H4 (cell line): ENCODE measurements at places on chromosomes 12 and 14.

DNA sequence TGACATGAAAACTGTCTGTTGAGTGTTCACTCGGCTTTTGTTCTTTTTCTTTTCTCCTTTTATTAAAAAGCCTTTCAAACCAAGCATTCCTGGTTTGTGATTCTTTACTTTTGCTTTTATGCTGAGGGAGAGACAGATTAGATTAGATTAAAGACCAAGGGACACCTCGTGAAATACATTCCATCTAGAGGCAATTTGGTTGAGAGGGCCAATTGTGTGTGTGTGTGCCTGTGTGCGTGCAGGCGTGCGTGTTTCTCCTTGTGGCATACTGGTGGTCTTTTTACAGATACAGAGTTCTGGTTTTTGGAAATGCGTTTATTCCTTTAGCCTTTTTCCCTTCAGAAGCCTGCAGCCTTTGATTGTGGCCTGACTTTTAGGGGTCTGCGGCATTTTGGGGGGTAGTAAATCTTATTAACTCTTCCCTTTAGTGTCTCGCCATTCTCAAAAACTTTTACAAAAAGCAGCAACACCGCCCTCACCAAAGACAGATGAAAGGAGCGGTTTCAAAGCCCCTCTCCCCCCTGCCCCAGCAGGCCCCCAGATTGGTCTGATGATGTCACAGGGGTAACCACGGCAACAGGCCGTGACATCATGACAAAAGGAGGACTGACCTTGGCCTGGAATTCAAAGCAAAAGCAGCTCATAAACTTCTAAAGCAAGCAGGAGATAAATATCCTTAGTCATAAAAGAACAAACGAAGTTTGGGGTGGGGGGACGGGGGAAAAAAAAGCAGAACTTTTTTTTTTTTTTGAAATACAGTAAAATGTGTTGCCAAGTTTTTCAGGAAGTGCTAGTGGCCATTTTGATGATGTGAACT lies 84.1 kb upstream of the TBX3 start:
- DNase-seq: peak; percentile 36

DNA sequence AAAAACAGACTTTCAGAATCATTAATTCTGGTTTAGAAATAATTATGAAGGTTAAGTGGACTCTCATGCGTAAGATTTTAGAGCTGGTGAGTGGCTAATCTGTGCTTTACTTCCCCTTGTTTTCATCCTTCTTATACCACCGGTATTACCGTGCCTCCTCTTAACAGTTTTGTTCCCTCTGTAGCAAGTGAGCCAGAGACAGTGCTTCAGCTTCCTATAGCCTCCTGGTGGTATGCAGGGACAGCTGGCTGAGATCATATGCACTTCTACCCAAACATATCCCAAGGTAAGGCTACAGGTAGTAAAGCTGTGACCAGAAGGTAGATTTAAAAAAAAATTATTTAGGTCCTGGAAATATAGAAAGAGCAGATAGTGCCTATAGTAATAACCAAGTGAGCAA lies 55.2 kb downstream of the PDE3A start:
- no peak for DNase-seq

GRCh38 chr12:79250186-79250585 lies 385.6 kb downstream of the SYT1 start:
- DNase-seq: no peak

DNA sequence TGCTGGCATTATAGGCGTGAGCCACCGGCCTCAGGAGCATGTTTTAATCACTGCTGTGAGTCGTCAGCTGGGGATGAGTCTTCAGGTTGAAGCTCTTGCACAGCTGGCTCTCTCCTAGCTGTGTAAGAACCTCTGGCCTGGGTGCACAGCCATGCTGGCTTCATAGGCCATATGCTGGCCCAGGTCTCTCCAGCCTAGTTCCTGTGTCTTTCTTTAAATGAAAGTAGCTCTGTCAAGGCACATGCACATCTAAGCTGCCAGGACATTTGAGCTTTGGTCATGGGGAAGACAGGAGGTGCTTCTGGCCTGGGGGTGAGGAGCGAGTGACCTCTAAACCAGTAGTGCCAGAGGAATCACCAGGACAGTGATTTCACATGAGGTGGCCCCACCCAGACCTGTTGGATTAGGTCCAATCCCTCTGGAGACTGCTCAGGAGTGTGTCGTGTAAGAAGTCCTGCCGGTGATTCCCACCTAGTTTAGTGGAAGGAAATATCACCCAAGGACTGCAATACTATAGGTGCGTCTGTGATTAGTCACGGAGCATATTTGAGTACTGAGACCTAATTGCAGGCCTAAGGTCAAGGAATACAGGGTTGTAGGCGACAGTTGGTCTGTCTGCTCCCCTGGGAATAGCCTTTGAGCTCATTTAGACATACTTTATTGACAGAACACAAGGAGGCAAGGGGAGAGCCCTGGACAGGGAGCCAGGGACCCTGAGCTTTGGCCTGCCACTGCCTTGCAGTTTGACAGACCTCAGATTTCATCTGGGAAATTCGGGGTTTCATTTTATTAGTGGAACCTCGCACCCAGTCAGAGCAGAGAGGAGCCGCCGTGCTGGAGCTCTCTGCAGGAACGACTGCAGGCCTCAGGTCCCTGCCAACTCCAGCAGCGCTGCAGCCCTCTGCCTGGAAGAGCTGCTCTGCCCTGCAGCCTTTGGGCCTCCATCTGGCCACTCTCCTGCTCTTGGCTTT lies 67.0 kb downstream of the ANKRD9 start:
- no peak for DNase-seq

DNA sequence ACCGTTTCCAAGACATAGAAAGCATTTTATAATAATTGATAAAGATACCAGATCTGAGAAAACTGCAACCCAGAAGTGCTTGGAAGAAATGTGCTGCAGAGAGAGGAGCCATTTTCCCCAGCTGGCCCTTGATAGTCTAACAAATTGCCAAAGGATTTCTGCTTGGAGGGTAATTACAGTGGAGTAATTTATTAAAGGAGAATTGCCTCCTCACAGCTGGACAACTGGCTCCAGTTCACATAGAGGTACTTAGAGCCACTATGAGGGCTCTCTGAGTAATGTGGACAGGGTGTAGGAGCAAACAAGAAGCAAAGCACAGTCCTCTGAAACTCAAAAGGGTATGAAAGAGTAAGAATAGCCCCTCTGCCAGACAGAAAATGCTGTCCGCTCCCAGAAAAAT lies 335.6 kb downstream of the SYT1 start:
- no peak for DNase-seq

DNA sequence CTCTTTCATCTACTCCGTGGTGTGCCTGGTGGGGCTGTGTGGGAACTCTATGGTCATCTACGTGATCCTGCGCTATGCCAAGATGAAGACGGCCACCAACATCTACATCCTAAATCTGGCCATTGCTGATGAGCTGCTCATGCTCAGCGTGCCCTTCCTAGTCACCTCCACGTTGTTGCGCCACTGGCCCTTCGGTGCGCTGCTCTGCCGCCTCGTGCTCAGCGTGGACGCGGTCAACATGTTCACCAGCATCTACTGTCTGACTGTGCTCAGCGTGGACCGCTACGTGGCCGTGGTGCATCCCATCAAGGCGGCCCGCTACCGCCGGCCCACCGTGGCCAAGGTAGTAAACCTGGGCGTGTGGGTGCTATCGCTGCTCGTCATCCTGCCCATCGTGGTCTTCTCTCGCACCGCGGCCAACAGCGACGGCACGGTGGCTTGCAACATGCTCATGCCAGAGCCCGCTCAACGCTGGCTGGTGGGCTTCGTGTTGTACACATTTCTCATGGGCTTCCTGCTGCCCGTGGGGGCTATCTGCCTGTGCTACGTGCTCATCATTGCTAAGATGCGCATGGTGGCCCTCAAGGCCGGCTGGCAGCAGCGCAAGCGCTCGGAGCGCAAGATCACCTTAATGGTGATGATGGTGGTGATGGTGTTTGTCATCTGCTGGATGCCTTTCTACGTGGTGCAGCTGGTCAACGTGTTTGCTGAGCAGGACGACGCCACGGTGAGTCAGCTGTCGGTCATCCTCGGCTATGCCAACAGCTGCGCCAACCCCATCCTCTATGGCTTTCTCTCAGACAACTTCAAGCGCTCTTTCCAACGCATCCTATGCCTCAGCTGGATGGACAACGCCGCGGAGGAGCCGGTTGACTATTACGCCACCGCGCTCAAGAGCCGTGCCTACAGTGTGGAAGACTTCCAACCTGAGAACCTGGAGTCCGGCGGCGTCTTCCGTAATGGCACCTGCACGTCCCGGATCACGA lies 2.2 kb downstream of the SSTR1 start:
- DNase-seq: no peak

DNA sequence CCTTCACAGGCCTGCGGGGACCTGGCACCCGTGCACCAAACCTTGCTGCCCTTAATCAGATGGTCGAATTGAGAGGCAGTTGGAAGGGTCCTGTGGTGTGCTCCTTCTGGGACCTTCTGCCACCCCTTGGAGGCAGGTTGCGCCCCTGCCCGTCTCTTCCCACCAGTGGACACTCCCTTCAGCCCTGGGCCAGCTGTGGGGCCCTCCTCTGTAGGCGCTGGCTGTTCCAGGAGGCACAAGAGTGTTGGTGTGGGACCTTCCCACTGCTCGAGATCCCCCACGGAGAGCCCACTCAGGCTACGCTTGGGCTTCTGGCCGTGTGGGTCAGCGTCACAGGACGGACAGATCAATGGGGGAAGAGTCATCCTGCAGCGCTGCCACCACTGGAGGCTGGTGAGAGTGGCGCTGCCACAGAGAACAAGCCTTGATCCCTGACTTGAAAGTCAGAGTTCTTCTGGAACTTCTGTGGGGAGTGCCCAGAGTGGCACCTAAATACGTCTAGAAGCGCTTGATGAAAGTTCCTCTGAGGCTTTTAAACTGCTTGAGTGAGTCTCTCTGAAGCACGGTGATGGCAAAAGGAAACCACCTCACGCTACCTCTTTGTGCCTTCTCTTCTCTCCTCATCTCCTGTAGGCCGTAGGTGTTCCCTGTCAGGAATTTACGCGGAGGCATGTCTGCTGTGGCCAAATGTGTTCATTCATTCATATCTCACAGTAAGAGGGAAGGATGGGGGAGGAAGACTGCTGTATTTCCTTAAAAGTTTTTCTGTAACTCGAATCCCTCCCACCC lies 48.3 kb downstream of the TRAF3 start:
- DNase-seq: no peak

DNA sequence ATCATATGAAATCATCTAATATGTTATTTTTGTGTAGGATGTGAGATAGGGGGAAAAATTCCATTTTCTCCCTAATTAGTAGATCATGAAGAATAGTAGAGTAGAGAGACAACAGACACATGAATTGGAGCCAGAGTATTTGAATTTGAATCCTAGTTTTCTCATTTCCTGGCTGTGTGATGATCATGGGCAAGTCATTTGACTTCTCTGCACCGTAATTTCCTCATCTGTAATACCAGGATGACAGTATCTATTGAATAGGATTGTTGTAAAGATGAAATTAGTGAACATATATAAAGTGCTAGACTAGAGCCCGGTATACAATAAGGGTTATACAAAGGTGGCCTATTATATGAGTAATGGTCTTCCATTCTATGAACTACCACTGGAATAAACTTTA lies 32.2 kb upstream of the PLXNC1 start:
- DNase-seq: no peak

DNA sequence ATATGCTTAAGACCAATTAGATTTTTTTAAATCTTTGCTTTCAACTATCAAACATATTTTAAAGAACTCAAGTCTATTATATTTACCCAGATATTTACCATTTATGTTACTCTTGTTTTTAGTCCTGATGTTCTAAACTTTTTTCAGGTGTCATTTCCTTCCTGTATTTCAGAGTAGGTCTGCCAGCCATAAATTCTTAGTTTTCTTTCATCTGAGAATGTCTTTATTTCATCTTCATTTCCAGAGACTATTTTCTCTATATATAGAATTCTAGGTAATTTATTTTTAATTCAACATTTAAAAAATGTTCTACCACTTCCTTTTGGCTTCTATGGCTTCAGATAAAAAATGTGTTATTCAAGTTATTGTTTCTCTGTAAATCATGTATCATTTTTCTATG lies 218.2 kb upstream of the AMIGO2 start:
- DNase-seq: no peak

- no peak for DNase-seq
Measured at GRCh38 chr12:24769682-24770081, 179.2 kb downstream of the BCAT1 start.

DNA sequence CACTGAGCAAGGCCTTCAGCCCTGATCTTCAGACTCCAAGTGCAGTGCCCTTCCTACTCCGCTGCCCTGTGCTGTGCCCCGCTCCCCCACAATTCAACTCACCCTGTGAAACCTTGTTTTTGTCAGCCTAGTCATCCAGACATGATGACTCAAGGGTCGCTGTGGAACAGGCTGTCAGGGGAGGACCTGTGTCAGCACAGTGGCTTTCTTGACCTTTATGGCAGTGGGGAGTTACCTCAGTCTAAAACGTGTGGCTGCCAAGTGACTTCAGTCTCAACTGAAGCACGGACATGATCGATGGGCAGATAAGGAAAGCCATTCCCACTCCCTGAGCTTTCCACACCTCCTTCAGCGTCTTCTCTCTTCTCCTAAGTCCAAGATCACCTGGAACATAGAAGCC lies 16.3 kb upstream of the FLVCR2 start:
- no peak for DNase-seq

DNA sequence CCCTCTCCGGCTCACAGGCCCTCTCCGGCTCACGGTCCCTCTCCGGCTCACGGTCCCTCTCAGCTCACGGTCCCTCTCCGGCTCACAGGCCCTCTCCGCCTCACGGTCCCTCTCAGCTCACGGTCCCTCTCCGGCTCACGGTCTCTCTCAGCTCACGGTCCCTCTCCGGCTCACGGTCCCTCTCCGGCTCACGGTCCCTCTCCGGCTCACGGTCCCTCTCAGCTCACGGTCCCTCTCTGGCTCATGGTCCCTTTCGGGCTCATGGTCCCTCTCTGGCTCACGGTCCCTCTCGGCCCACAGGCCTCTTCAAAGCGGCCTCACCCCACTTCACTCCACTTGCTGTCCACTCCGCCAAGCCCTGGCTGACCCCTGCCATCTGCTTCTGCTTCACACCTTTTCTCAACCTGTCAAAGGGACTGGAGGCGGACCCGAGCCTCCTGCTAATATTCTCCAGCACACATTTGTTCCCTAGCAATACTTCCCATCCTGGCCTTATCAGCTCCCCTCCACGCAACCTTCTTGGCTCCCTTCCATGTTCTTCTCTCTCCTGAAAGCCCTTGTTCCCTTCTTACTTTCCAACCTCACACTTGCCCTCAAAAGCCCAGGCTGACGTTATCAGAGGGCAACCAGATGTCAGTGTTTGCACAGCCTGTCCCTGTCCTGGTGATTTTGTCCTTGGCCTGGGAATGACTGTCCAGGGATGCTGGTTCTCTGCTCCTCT lies 176.7 kb downstream of the CALM1 start:
- DNase-seq: no peak

- peak; percentile 48 for DNase-seq
Measured at GRCh38 chr12:79546466-79547043, 144.2 kb downstream of the PAWR start.

- DNase-seq: no peak
Measured at GRCh38 chr12:132517013-132517739, 27.2 kb downstream of the FBRSL1 start.

DNA sequence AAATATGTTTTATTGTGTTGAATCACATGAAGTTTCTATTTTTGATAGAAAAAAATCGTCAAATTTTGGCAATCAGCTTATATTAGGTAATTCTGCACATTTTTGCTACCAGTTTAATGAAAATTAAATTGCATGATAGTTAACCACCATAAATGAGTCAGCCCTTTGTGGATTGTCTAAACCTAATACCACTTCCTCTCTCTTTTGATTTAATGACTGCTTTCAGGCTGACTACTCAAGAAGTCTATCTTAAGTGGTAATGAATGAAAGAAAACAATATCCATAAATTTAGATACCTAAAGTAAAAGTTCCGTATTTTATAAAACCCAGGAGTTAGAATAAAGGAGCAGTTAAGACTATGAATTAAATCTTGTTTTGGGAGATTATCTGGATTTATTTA lies 450.5 kb downstream of the TMEM117 start:
- DNase-seq: no peak
